ENCODE measurements at places on chromosomes 2 and 18.
A peak's percentile ranks its signal among the peaks of the same experiment; 100 is the strongest.

DNA sequence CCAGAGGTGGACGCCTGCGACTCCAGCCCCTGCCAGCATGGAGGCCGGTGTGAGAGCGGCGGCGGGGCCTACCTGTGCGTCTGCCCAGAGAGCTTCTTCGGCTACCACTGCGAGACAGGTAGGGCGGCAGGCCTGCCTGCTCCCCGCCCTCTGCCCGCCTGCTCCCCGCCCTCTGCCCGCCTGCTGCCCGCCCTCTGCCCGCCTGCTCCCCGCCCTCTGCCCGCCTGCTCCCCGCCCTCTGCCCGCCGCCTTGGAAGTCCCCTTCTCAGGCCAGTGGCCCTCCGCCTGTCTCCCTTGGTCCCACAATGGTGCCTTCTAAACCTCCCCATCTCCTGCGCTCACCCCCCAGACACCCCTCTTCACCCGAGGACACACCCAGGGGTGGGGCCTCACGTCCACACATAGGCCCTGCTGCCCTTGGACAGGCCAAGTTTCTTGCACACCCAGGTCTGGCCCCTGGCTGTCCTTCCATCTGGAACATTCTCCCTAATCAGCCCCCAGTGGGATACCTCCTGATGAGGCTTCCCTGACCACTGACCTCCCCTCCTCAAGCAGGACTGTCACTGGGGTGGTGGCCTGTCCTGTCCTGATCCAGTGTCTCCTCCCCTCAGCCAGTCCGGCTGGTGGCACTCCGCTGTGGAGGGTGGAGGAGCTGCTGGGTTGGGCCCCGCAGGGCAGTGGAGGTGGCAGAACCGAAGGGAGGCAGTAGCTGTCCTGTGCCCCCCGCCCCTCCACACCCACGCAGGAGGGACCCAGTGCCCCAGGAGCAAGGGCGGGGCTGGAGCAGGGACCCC is 37.9 kb downstream of the MTERF4 start:
- DNase-seq, result peak; percentile 33

- DNase-seq, result no peak
These were observed 63.8 kb upstream of the ZC3H15 start for GRCh38 chr2:186422226-186422625.

- no peak for DNase-seq
These were observed 8.9 kb downstream of the ASIC4 start for GRCh38 chr2:219523031-219523671.

DNA sequence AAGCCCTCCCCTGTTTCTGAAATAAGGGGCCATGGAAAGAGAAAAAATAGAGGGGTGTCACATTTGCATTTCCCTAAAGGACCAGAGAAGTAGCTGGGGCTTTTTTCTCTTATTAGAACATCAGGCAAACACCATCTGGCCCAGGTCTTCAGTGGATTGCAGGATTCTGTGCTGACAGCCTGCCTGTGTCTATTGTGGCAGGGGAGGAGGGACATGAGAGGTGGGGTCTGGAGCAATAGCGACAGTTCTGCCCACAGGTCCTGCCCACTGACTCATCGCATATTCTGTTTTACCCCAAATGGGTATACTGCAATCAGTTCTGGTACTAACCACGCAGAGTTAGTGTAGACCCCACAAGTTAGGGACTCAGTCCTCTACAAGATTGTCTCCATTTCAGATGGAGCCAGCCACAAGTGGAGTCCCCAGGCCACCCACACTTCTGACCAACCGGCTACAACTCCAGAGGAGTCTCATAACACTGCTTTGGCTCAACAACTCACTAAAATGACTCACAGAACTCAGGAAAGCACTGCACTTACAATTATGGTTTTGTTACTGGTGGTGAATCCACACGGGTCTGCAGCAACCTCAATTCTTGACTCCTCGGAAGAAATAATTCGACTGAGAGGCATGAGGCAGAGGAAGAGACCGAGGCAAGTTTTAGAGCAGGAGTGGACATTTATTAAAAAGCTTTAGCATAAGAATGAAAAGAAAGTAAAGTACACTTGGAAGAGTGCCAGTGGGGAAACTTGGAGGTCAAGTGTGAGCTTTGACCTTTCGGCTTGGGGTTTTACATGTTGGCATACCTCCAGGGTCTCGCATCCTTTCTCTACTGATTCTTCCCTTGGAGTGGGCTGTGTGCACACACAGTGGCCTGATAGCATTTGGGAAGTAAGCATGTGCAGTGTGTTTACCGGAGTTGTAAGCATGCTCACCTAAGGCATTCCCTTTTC is 146.4 kb upstream of the SPATS2L start:
- DNase-seq, result no peak

DNA sequence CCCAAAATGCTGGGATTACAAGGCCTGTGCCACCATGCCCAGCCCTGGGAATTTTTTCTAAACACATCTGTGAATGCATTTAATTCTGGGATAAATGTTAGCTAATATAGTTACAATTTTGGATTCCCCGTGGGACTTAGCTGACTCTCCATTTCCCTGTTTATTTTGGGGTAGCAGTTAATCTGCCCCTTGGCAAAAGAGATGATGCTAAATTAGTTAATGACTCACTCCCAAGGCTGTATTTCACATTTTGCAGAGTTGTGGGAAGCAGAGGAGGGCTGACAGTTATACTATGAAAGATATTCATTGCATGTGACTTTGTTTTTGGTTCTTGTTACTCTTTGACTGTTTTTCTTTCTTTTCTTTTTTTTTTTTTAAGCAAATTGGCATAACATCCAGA is 3.2 kb downstream of the MTHFD2 start:
- DNase-seq, result no peak

DNA sequence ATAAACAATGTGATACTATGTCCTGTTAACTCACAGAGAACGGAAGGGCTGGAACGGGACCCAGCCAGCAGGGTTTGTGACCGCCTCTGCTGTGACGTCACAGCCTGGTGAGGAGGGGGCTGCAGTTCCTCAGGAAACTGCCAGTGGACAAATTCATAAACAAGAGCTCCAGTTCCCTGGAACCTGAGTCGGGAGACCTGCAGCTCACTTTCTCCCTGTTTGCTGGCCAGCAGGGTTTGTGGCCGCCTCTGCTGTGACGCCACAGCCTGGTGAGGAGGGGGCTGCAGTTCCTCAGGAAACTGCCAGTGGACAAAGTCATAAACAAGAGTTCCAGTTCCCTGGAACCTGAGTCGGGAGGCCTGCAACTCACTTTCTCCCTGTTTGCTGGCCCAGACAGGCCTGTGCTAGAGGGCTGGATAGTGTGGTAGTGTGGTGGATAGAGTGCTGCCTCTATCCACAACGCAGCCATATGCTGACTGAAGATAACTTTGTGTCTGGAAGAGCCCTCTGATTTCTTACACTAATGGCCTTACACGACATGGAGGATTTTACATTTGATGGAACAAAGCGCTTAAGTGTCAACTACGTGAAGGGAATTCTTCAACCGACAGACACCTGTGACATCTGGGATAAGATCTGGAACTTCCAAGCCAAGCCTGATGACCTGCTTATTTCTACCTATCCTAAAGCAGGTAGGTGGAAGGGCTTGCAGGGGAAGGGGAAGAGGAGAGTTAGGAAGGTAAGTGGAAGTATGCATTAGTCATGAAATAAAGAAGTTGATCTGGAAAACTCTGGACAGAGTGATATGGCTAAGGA is at the start of gene SULT1C4:
Gene SULT1C4 (plus strand): TSS at position 140 of the 816 bp plus-strand sequence. CDS start 384 bp downstream, at position 524.
- no peak for DNase-seq

DNA sequence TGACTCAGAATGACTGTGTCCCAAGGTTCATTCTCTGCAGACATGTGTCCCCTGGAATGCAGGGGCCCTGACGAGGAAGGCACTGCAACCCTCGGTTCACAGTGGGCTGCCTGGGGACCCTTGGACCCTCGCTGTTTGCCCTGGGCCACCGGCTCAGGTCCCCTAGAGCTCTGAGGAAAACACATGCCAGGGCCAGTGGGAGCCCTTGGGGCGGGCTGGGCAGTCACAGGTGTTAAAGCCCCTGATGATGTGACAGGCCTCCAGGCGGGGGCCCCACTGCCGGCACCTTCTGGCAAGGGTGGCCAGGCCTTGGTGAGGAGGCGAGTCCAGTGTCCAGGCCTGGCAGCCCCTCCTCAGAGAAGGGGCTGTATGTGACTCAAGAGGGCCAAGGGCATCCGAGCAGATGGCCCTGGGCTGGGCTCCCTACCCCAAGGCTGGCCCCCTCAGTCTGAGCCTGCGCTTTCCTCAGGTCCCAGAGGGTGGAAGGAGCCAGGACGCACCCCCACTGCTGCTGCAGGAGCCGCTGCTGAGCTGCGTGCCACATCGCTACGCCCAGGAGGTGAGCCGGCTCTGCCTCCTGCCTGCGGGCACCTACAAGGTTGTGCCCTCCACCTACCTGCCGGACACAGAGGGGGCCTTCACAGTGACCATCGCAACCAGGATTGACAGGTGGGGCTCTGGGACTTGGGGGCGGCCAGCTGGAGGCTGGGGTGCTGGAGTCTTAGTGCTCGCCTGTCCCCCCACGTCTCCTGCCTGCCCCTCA is 11.1 kb downstream of the CAPN10 start:
- DNase-seq, result no peak

- DNase-seq, result no peak
These were observed 5.0 kb downstream of the ARL4C start for GRCh38 chr2:234491897-234492296.

- DNase-seq, result no peak
These were observed 10.6 kb downstream of the PLCD4 start for GRCh38 chr2:218618102-218618860.

- peak; percentile 35 for DNase-seq
These were observed 42.1 kb downstream of the FARSB start for GRCh38 chr2:222613715-222614331.

DNA sequence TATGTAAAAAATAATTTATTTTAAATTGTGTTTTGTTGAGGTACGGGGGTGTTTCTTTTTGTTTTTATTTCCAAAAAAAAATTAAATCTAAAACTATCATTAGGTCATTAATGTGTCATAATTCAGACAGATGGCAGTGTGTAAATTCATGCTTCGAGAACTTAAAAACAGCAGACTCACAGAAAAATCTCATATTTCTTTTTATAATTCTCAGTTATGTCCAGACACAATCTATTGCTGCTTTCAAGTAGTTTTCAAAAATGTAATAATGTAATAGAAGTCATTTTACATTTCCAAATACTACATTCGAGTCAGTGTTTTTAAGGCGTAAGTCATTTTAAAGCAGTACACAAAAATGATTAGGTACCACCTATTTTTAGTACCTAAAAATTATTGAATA is 14.3 kb downstream of the IKZF2 start:
- DNase-seq, result no peak

DNA sequence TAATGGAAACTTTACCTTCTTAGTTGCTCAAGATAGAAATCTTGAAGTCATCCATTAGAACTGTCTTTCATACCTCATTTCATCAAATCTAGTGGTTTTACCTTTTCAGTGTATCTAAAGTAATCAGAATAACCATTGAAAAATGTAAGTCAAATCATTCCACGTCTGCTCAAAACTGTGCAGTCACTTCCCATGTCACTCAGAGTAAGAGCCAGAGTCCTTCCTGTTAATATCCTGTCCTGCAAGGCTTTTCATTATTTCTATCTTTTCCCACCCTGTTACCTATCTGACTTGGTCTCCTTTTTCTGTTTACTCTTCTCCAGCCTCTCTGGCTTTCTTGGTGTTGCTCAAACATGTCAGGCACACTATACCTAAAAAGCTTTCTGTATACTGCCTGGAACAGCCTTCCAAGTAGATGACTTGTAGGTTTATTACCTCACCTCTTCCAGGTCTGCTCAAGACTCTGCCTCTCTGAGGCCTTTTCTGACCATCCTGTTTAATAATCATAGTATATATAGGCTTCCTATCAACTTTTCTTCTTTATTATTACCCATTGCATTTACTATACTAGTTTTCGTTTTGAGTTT is 3.4 kb downstream of the C2orf69 start:
- DNase-seq, result no peak

DNA sequence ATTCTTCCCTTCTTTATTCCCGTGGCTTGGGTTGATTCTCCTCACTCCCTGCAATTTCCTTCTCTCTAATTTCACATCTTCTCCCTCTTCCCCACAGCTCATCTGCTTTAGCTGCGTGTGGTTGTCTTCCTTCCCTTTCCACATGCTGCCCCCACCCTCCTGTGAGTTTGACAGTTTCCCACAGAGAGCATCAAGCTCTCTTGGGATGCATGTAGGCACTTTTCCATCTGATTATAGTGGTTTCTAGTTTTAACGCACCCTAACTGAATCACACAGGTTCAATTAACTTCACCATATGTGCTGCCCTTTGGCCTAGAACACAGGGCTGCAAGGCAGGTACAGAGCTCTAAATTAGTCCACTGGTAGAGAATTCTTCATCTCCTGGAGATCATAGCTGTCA is 110.5 kb downstream of the TACR1 start:
- DNase-seq, result no peak

- DNase-seq, result no peak
These were observed 168.2 kb downstream of the GALNT1 start for GRCh38 chr18:35749701-35750100.

DNA sequence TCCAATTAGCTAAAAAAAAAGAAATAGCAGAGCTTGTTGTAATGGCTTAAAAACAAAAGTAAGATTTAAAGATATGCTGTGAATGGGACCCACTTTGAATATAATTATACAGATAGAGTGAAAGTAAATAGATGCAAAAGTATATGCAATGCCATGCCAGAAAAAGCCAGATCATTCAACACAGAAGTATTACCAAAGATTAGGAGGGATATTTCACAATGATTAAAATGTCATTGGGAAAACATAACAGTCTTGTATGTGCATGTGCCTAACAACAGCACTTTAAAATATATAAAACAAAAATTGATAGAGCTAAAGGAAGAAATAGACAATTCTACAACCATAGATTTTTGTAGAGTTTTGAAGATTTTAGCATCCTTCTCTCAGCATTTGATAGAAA is 19.9 kb upstream of the SIGLEC15 start:
- DNase-seq, result no peak

- no peak for DNase-seq
These were observed 102.7 kb downstream of the SH3BP4 start for GRCh38 chr2:235054475-235054874.

DNA sequence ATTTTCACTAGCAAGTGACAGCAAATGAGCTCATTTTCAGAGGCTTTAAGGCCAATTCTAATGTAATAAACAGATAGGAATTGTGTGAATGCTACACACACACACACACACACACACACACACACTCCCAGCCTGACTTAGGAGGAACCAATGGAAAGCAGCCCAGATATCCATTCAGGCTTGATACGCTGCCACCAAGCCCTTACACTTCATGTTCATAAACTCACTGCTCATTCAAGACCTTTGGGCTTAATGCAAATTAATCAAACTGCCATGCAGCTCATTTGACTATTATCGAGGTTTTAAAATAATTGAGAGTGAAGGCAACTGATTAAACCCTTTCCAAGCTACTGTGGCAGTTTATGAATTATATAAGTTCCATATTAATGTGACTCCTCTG is 298.9 kb upstream of the NCKAP5 start:
- no peak for DNase-seq

DNA sequence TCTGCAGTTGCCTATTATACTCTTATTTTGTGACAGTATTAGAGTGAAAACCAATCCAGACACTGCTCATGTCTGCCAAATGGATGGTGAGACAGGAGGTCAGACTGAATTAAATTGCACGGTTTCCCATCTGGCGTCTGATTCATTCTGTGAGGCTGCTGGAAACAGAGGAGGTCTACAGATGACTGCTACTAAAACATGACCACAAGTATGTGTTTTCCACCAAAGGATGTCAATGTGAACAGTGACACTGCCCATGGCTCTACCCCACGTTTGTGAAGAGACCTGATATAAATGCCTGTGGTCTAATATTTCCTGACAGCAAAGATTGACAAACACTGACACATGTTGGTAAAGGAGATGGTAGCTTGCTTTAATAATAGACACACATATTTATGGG is 104.3 kb upstream of the ST6GAL2 start:
- no peak for DNase-seq

Measured in activated CD4-positive, alpha-beta T cell treated with anti-CD3 and anti-CD28 coated beads, Interleukin-2, Interleukin-4, amounts not matched to agents 100 ng/mL and 50 ng/mL, durations not matched to agents 16 hours and 8 hours (primary cell).